NCI-H2107 (cell line): ENCODE measurements at places on chromosomes 6 and 20.

GRCh38 chr6:134240665-134241431 lies 77.1 kb downstream of the SGK1 start:
- no peak for DNase-seq

- peak; percentile 77 for DNase-seq
Observed at GRCh38 chr6:156557251-156557910, 219.8 kb upstream of the ARID1B start.

DNA sequence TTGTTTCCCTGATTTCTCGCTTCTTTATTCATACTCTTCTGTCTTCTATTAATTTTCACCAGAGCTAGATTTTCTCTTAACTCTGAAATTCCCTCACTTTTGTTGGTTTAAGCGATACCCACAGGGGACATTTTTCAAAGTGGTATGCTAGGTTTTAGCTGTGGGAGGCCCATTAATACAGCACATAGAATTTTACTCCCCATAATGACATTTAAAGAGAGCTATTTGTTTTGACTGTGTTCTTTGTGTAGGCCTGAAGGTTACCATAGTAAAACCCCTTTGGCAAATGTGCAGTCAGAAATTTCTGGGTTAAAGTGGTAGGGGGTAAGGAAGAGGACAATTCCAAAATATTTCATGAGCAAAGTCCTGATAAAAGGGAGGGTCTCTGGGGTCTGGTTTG lies 721.1 kb upstream of the CITED2 start:
- DNase-seq, result no peak

DNA sequence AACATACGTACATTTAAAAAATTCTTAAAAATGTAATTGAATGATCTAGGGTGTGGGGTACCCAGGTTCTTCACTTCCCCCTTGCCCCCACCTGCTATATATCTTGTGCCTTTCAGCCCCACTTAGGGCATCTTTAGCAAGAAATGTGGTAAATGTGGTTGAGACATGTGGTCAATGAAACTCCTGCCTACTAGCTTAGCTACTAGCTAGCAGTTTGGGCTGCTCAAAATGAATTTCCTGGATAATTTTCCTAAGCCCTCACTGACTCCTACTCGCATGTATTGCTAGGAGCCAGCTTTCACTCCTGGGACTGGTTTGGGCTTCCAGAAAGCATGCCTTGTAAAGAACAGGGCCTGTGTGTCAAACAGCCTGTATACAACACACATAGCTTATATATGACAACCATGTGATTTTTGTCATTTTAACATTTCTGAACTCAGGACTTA lies 257.3 kb downstream of the ATXN1 start:
- DNase-seq, result no peak

GRCh38 chr6:31351401-31352309 lies 5.3 kb downstream of the HLA-B start:
- no peak for DNase-seq
